ENCODE measurements at places on chromosomes 6 and 20. TPM values are rescaled to one million over a fixed set of nuclear protein-coding genes. Genes with fewer than 3 reads are reported as not detected.

The TFAP2D gene
- total RNA-seq: not detected

DNA sequence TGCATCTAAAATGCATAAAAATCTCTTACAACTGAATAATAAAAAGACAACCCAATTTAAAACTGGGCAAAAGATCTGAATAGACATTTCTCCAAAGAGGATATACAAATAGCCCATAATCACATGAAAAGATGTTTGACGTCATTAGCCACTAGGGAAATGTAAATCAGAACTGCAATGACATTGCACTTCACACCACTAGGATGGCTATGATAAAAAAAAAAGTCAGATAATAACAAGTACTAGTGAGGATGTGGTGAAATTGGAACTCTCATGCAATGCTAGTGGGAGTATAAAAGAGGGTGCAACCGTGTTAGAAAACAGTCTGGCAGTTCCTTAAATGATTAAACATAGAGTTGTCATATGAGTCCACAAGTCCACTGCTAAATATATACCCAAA lies 24.3 kb upstream of the TBX18 start:
- H3K4me3 ChIP-seq: no peak overlapping the region
- no peak overlapping the region for H3K27ac ChIP-seq
- H3K36me3 ChIP-seq: no peaks in the 10 kb centered on the region
- H3K27me3 ChIP-seq: no peaks in the 10 kb centered on the region

GRCh38 chr6:122620428-122620827 lies 10.2 kb downstream of the PKIB start:
- no peak for DNase-seq
- no peak overlapping the region for H3K27ac ChIP-seq
- no peak overlapping the region for H3K4me3 ChIP-seq
- H3K36me3 ChIP-seq: no peaks in the 10 kb centered on the region
- peaks cover 8% of the 10 kb centered on the region for H3K27me3 ChIP-seq
- H3K4me1 ChIP-seq: no peaks in the 10 kb centered on the region

The THBD gene
- not detected for total RNA-seq

The HEY2 gene
- not detected for total RNA-seq

DNA sequence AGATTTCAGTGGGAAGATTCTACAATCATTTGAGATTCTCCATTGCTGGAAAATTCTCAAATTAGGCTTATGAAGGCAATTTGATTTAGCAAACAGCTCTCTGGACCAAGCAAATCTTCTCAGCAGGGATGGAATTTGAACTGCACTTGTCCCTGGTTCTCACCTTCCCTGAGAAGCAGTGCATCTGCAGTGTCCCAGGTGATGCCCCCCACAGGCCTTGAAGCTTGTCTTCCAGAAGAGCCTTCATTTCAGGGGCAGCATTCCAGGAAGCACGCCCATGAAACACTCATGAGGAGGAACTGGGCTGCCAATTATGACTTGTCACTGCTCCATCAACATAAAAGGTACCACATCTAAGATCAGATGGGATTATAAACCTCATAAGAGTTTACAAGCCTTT lies 82.8 kb upstream of the HDAC2 start:
- H3K27me3 ChIP-seq: peaks cover 4% of the 10 kb centered on the region
- no peak overlapping the region for H3K27ac ChIP-seq
- no peak for DNase-seq
- no peaks in the 10 kb centered on the region for H3K4me1 ChIP-seq
- no peaks in the 10 kb centered on the region for H3K36me3 ChIP-seq
- H3K4me3 ChIP-seq: no peak overlapping the region

GRCh38 chr6:108801366-108801765 lies 46.9 kb upstream of the ARMC2 start:
- H3K27me3 ChIP-seq: peaks cover 2% of the 10 kb centered on the region
- H3K4me3 ChIP-seq: no peak overlapping the region
- DNase-seq: no peak

DNA sequence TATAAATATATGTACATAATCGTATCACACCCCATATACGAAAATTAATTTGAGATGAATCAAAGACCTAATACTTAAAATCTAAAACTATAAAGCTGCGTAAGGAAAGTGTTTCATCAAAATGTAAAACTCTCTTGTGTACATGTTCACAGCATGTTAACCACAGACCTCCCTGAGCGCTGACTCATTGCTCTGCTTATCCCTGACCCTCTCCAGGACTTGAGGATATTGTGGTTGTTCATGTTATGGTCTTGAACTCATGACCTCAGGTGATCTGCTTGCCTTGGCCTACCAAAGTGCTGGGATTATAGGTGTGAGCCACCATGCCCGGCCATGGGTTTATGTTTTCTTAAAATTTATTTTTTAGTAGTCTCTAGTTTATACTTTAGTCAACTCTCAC lies 14.2 kb downstream of the FAM83B start:
- H3K27me3 ChIP-seq: no peaks in the 10 kb centered on the region
- no peak overlapping the region for H3K27ac ChIP-seq
- H3K36me3 ChIP-seq: no peaks in the 10 kb centered on the region
- H3K4me1 ChIP-seq: no peaks in the 10 kb centered on the region
- no peak for DNase-seq

- H3K27ac ChIP-seq: no peak overlapping the region
- no peaks in the 10 kb centered on the region for H3K4me1 ChIP-seq
- no peaks in the 10 kb centered on the region for H3K36me3 ChIP-seq
- H3K27me3 ChIP-seq: no peaks in the 10 kb centered on the region
- DNase-seq: no peak
- H3K4me3 ChIP-seq: no peak overlapping the region
Observed at GRCh38 chr6:64811119-64811518, 895.9 kb downstream of the EYS start.

GRCh38 chr6:158387036-158387435 lies 74.8 kb downstream of the TULP4 start:
- H3K27ac ChIP-seq: no peak overlapping the region
- H3K27me3 ChIP-seq: no peaks in the 10 kb centered on the region
- H3K36me3 ChIP-seq: peaks cover 5% of the 10 kb centered on the region
- H3K4me1 ChIP-seq: peaks cover 1% of the 10 kb centered on the region
- no peak overlapping the region for H3K4me3 ChIP-seq
- peak; percentile 19 for DNase-seq

The PRND gene
- not detected for total RNA-seq

DNA sequence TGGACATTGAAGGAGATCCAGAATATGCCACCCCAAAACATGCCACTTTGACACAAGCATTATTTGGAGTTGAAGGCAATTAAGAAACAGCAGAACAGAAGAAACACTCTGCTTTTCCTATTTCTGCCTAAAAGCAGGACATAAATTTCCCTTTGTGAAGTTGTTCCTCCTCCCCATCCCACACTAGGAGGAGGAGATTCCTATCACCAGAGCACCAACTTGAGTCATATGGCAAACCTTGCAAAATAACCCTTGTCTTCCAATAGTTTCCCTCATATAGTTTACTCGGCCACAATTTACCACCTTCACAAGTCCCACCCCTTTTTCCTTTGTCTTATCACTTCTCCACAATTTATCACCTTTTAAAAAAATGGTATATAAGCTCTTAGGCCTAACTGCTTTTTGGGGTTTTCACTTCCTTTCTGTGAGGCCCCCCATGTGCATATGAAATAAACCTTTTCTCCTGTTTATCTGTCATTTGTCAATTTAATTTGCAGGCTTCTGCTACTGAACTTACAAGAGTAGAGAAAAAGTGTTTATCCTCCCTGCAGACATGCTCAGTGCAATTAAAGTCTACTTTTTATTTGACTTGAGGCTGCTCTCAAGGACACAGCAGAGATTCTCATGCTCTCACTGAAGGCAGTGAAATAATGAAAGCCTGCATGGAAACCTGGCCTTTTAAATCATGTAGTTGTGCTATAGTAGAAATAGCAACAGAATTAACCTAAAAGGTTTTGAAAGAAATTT lies 2.8 kb upstream of the RAB23 start:
- H3K36me3 ChIP-seq: peaks cover 7% of the 10 kb centered on the region
- peaks cover 36% of the 10 kb centered on the region for H3K27me3 ChIP-seq
- H3K27ac ChIP-seq: no peak overlapping the region
- DNase-seq: no peak

The TMEM217 gene
- total RNA-seq: 0.92 TPM

DNA sequence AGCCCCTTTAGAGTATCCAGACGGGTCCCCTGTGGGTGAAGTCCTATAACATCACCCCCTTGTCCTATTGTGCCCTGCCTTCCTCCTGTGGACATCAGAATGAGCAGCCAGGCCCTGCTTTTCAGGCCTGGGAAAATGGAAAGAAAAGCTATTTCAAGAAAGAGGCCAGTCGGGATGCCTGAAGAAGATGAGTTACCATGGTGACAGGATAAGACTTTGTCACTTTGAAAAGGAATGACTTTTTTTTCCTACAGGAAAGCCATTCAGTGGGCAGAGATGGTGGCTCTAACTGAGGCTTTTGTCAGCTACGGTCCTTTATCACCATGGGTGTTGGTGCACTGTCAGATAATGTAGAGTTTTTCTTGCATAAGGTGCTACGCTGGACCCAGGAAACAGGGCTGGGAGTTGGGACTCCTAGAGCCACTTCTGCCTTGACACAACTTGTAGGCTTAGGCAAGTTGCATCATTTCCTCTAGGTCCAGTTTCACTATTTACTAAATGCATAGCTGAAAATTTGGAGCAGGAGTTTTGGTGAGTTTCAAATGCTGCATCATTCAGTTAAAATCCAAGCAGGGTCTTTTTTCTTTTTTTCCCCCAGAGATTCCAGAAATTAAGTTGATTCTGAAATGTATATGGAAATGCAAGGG lies 293.6 kb upstream of the PRND start:
- no peak for DNase-seq
- peaks cover 7% of the 10 kb centered on the region for H3K4me1 ChIP-seq
- no peak overlapping the region for H3K27ac ChIP-seq

The SEMG1 gene
- not detected for total RNA-seq

The TFAP2A gene
- not detected for total RNA-seq

The RAB44 gene
- total RNA-seq: 0.08 TPM

DNA sequence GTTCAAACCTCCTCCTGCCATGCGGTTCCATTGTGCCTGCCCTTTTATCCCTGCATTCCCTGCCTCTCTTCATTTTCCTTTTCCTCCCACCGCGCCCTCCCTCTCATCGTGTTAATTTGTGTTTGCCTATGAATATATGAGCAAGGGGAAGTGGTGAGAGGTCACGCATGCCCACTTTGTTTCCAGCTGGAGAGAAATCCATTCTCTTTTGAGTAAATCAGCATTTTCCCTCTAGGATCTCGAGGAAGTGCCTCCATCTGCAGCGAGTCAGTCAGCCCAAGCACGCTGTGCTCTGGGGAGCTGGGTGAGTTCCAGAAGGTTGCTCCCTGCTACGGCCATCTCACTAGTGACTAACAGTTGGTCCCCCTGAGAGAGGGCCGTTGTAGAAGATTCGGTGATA lies 42.9 kb downstream of the CDH26 start:
- H3K4me1 ChIP-seq: no peaks in the 10 kb centered on the region
- H3K27me3 ChIP-seq: no peaks in the 10 kb centered on the region

The BPI gene
- not detected for total RNA-seq
